ENCODE measurements at places on chromosomes 3 and 15. TPM values are rescaled to one million over a fixed set of nuclear protein-coding genes. Genes with fewer than 3 reads are reported as not detected.

- peak; percentile 92 for DNase-seq
Observed at GRCh38 chr15:99408236-99409096, 157.2 kb downstream of the LRRC28 start.

DNA sequence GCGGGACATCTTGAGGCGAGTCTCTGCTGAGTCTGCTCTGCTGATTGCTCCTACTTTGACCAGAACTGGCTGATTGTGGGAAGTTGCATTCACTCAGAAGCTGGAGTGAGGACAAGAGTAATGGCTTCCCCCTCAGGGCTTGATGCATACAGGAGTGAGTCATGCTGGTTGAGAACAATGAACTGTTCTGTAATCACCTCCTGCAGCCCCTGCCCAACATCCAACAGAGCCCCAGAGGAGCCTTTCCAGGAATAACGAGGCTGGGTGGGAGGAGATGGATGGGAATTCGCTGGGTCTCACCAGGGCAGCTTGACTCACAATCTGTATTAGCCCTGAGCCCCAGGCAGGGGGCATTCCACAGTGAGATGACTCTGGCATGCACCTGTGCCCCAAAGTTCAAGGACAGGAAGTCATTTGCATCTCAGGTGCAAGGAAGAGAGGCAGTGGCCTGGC, 85.0 kb downstream of the RAB11A start:
- DNase-seq = no peak

- DNase-seq = no peak
Observed at GRCh38 chr15:40623361-40623760, 29.3 kb downstream of the KNL1 start.

GRCh38 chr15:29046281-29046810, 160.6 kb downstream of the APBA2 start:
- DNase-seq = no peak

DNA sequence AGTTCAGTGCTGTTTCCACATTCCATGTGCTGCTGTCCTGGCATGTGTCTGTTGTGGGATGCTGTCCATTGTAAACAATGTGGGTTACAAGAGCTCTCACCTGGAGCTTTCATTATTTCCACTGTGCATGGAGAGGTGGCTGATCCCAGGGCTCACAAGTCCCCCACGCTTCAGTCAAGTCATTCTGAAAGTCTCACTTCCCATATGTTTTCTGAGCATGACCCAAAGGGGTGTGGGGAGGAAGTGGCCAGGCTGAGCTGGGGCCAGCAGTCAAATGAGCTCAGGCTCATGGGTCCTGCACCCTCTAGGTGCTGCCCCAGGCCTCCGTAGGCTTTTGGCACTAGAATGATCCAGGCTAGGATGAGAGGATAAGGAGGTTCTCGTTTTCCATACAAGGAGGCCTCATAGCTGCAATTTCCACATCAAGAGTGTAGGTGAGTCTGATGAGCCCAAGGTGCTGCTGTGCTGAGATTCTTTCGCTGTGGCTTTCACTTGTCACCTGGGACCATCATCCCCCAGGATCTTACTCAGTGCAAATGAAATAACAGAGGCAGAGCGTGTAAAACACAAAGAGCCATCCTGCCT, 22.0 kb downstream of the STARD5 start:
- no peak for DNase-seq

GRCh38 chr3:73716418-73716817, 91.7 kb upstream of the PDZRN3 start:
- DNase-seq = no peak

- no peak for DNase-seq
Observed at GRCh38 chr3:128294999-128295468, 141.8 kb downstream of the EEFSEC start.

DNA sequence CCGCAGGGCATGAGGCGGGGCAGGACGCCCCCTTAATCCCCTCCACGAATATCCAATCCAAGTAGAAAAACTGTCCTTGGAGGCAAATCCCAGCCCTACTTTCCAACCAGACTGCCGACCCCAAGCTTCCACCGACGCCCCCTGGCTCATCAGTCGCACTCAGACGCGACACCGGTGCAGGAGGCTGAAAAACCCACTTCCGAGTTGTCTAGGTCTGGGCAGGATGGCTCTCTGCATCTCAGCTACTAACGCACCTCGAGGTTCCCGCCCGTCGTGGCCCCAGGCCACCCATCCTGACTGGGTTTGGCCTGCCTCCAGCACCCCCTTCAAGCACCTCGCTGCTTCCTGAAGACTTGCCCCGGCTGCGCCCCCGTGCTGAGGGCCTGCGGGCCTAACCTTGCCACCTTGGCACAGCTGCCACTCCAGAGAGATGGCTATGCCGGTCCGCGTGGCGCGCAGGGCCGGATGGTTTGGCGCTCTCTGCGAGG, 15.5 kb downstream of the RGMA start:
- no peak for DNase-seq

- DNase-seq = no peak
Observed at GRCh38 chr15:63491116-63491827, 13.1 kb upstream of the USP3 start.

GRCh38 chr3:31472479-31473390, 60.0 kb upstream of the STT3B start:
- DNase-seq = peak; percentile 82

DNA sequence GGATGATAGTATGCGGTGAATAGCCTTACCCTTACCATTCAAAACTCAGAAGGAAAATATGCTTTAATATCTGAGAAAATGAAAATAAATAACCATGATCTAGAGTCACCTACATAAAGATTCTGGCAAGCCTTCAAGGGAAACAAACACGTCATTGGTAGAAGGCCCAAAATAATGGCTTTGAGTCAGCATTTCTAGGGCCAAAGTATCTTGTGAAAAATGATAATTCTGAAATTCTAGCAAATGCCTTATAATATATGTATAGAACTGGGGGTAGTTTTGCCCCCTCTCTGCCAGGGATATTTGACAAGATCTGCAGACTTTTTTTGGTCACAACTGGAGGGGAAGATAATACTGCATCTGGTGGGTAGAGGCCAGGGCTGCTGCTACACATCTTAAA, 15.4 kb downstream of the PLSCR1 start:
- DNase-seq = no peak

- DNase-seq = no peak
Observed at GRCh38 chr3:134307425-134307824, 56.8 kb upstream of the RYK start.

DNA sequence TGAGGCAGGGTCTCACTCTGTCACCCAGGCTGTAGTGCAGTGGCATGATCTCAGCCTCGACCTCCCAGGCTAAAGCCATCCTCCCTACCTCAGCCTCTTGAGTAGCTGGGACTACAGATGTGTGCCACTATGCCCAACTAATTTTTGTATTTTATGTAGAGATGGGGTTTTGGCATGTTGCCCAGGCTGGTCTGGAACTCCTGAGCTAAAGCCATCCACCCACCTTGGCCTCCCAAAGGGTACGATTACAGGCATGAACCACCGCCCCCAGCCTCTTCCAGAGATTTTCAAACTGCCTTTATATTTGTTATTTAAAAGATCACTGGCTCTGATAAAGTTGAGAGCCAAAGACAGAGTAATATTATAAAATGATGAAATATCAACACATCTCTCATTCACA, 37.3 kb downstream of the BSN start:
- DNase-seq = no peak

DNA sequence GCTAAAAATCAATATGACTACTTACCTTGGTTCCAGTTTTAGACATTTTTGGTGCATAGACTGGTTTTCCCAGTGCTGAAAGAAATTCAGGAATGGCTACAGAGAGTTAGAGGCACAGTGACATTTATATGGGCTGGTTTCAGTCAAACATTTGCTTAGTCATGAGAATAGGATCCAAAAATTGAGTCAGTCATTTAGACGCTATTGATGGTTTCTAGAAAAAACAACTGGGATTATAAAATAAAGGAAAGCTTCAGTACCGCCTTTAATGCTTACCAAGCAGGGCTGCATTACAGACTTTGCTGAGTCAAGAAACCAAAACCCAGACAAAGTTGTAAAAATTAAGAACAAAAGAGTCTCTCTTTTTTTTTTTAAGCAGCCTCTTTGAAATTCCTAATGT, at the start of gene CRYGS:
TSS of gene CRYGS (minus strand) at position 100 of the 400 bp plus-strand sequence. CDS start at position 46, 54 bp downstream.
- no peak for DNase-seq

- no peak for DNase-seq
Observed at GRCh38 chr3:124041553-124041952, 49.6 kb upstream of the ROPN1 start.

- DNase-seq = peak; percentile 70
Observed at GRCh38 chr15:82571722-82572222, 31.5 kb upstream of the RPS17 start.

GUCA1C gene
- total RNA-seq = not detected

GRIP2 gene
- total RNA-seq = 6.6 TPM

PRKCD gene
- 1.3 TPM for total RNA-seq

PODXL2 gene
- 4.8 TPM for total RNA-seq

ENTPD3 gene
- not detected for total RNA-seq

CACNA2D2 gene
- total RNA-seq = not detected

SPINK8 gene
- not detected for total RNA-seq

DUOXA2 gene
- total RNA-seq = not detected

TMEM207 gene
- total RNA-seq = not detected

All from myocyte (in vitro differentiated cells).